ENCODE measurements at places on chromosomes 5 and 9. TPM values are rescaled to one million over a fixed set of nuclear protein-coding genes. Genes with fewer than 3 reads are reported as not detected.

Gene SLC34A1
- not detected for total RNA-seq

Gene PCDHA13
- total RNA-seq, result not detected

Gene PCDHGA6
- total RNA-seq, result 0.49 TPM

Gene PCSK5
- total RNA-seq, result 13.0 TPM

Gene PCDHB7
- total RNA-seq, result not detected

Gene NRARP
- total RNA-seq, result 22.1 TPM

Gene SPARC
- 22.7 TPM for total RNA-seq

Gene LECT2
- 0.70 TPM for total RNA-seq

Gene RPL37
- total RNA-seq, result 1,699 TPM

Gene MXD3
- total RNA-seq, result 20.6 TPM

Gene ARHGEF28
- 4.6 TPM for total RNA-seq

Gene HMGCR
- 167 TPM for total RNA-seq

Gene SLC45A2
- 1.1 TPM for total RNA-seq

Gene SEMA4D
- 16.0 TPM for total RNA-seq

Gene ADAMTSL1
- total RNA-seq, result not detected

Gene CSF1R
- 5.8 TPM for total RNA-seq

Gene DOCK2
- 0.09 TPM for total RNA-seq

Gene SEC61B
- 170 TPM for total RNA-seq

Gene TMEM38B
- total RNA-seq, result 38.6 TPM

Gene PCDHB16
- total RNA-seq, result 0.07 TPM

Gene SYK
- total RNA-seq, result 4.6 TPM

Gene OR1J2
- total RNA-seq, result not detected

Gene GHR
- total RNA-seq, result 0.54 TPM

Gene WDR31
- 1.9 TPM for total RNA-seq

Gene CCDC152
- not detected for total RNA-seq

Gene FUBP3
- 78.6 TPM for total RNA-seq

Gene PCDHA1
- total RNA-seq, result 0.07 TPM

Gene NOXA1
- total RNA-seq, result 7.3 TPM

Gene SHOC1
- total RNA-seq, result not detected

Gene SCGB3A2
- total RNA-seq, result not detected

Gene SLC34A3
- total RNA-seq, result 0.19 TPM

Gene UTP15
- total RNA-seq, result 33.0 TPM

Gene CARTPT
- total RNA-seq, result not detected

Gene ANKRD31
- 0.66 TPM for total RNA-seq

Gene CCNO
- 3.9 TPM for total RNA-seq

Gene UBE2QL1
- total RNA-seq, result not detected

Gene ABO
- total RNA-seq, result not detected

Gene PGM5
- total RNA-seq, result 4.2 TPM

Gene SLC31A1
- total RNA-seq, result 57.8 TPM

Gene TMC1
- not detected for total RNA-seq

Gene NUTM2F
- not detected for total RNA-seq

Gene BSPRY
- 14.7 TPM for total RNA-seq

Gene GRXCR2
- total RNA-seq, result 0.16 TPM

Gene DTWD2
- total RNA-seq, result 5.6 TPM

Gene MAST4
- total RNA-seq, result 17.8 TPM

Gene CAVIN4
- total RNA-seq, result 1.5 TPM

Gene CYLC2
- total RNA-seq, result not detected

Gene ITGA1
- 26.4 TPM for total RNA-seq

Gene PDCD1LG2
- total RNA-seq, result not detected

Gene FOXD4L3
- total RNA-seq, result not detected

Gene ALAD
- 48.8 TPM for total RNA-seq

Gene SLC6A3
- not detected for total RNA-seq

Gene FOXD4L4
- total RNA-seq, result 0.26 TPM

Gene SLC46A2
- total RNA-seq, result not detected

Gene SPATA9
- 0.34 TPM for total RNA-seq

Gene SEPTIN8
- 60.7 TPM for total RNA-seq

Gene KCNV2
- total RNA-seq, result not detected

Gene GARNL3
- 11.8 TPM for total RNA-seq

Gene LCN1
- total RNA-seq, result not detected

Data from Caco-2 (cell line).